ENCODE measurements at places on chromosomes 13 and 19. TPM values are rescaled to one million over a fixed set of nuclear protein-coding genes. Genes with fewer than 3 reads are reported as not detected.

The SIGLEC8 gene
- not detected for total RNA-seq

The SLC25A41 gene
- total RNA-seq, result 0.33 TPM

The KIR2DL1 gene
- total RNA-seq, result not detected

The ZNF888 gene
- 2.0 TPM for total RNA-seq

The PSG11 gene
- total RNA-seq, result not detected

The CASP14 gene
- not detected for total RNA-seq

The SYNE4 gene
- 0.19 TPM for total RNA-seq

The SSBP4 gene
- total RNA-seq, result 138 TPM

The RGCC gene
- total RNA-seq, result 37.6 TPM

The HSD17B14 gene
- 3.5 TPM for total RNA-seq

The HSPB6 gene
- 0.65 TPM for total RNA-seq

The VAV1 gene
- total RNA-seq, result not detected

The SPRY2 gene
- total RNA-seq, result 25.5 TPM

The FBXO27 gene
- 2.3 TPM for total RNA-seq

The PSG3 gene
- total RNA-seq, result not detected

The CEACAM5 gene
- not detected for total RNA-seq

The SERPINE3 gene
- under 0.01 TPM for total RNA-seq

The WASF3 gene
- total RNA-seq, result 26.2 TPM

Data from vein endothelial cell (primary cell).